Kidney epithelial cell (primary cell): ENCODE measurements at places on chromosomes 11 and 22.

DNA sequence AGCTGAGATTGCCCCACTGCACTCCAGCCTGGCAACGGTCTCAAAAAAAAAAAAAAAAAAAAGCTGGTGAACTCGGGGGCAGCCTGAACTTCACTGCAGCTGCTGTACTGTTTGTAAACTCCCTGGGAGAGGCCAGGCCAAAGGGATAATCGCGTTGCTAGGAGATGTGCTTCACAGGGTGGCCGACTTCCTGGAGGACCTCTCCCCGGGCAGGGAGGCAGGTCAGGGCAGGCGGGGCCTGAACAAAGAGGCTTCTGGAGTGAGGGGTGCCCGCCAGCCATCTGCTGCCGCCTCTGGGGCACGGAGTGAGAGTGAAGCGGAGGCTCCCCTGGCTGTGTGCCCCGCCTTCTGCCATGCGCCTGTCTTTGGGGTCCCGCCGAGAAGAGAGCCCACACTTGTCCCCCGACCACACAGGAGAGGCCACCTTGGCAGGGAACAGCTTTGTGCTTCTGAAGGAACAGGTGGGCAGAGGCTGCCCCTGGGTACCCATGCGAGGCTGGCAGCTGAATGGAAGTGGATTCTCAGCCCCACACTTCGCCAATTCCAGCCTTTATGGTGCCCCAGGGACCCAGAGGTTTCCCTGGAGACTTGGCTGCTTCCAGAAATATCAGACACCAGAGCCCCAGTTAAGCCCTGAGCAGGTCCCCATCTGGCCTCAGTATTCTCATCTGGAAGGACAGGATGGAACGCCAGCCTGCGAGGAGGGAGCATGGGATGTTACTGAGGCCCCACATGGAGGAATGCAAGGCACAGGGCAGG, 29.6 kb downstream of the TMEM184B start:
- DNase-seq: no peak

GRCh38 chr11:45924036-45924915, 1.8 kb downstream of the LARGE2 start:
- DNase-seq: no peak

DNA sequence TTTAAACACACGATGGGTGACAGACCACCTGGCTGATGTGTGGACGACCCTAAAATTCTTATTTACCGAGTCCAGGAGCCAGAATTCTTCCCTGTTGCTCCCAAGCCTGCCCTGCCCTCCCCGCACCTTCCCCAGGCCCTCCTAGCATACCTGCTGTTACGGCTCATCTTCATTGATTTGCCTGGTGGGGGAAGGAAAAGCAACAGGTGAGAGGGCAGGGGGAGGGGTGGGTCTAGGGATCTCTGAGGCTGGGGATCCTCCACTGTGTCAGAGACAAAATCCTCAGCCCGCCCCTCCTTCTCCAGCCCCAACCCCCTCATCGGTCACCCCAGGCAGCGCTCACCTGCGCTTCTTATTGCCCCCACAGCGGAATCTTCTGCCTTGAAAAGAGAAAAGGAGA, 4.0 kb downstream of the FXYD2 start:
- no peak for DNase-seq

- DNase-seq: no peak
Measured at GRCh38 chr11:93840981-93841380, 9.4 kb downstream of the VSTM5 start.
